ENCODE measurements at places on chromosomes 7 and 10.
A peak's percentile ranks its signal among the peaks of the same experiment; 100 is the strongest.

GRCh38 chr10:5461914-5462840 lies 37.2 kb downstream of the CALML5 start:
- DNase-seq: peak; percentile 59

- DNase-seq: peak; percentile 75
Observed at GRCh38 chr10:72162978-72163377, 52.8 kb upstream of the ANAPC16 start.

DNA sequence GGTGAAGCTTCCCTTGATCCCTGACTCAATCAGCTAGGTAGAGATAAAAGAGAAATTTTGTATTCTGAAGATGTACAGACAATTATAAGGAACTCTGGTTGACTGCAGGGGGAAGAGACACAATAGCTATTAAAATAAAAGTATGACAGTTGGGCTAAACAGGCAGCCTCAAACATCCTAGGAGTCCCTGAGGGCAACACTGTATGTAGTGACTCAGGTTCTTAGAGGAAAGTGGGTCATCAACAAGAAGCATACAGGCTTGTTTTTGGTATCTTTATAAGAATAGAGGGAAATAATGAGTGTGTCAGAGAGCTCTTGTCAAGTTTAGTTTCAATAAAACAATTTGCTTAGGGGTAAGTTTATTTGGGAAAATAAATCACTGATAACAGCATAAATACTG lies 150.3 kb downstream of the AUTS2 start:
- DNase-seq: no peak

GRCh38 chr10:6174201-6174874 lies 28.4 kb upstream of the PFKFB3 start:
- no peak for DNase-seq

DNA sequence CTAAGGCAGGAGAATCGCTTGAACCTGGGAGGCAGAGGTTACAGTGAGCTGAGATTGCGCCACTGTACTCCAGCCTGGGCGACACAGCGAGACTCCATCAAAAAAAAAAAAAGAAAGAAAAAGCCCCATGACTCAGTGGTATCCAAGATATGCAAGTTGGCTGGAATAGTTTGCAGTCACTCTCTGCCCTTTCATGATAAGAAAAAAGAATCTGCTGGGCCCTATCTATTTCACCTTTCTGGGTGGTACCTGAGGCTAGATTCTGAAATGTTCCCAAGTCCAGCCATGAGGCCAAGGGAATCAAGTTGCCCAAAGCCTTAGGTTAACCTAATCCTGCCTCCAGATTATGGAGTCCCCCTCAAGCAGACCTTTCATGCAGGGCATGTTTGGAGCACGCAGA lies 24.3 kb downstream of the NKX2-3 start:
- no peak for DNase-seq

DNA sequence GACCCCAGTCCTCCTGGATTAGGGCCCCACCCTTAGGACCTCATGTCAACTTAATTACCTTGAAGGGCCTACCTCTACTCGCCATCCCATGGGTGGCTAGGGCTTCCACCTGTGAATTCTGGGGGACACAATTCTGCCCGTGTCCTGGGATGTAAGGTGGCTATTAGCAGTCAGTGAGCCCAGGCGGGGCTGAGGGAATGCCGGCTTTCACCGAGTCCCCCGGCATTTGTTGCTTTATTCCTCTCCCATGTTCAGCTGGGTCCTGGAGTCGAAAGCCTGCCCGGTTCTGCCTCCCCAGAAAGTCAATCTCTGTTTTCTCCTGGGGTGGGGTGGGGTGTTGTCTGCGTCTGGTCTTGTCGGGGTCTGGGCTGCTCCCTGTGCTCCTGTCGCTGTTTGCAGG lies 125.6 kb downstream of the GLRX3 start:
- DNase-seq: no peak

DNA sequence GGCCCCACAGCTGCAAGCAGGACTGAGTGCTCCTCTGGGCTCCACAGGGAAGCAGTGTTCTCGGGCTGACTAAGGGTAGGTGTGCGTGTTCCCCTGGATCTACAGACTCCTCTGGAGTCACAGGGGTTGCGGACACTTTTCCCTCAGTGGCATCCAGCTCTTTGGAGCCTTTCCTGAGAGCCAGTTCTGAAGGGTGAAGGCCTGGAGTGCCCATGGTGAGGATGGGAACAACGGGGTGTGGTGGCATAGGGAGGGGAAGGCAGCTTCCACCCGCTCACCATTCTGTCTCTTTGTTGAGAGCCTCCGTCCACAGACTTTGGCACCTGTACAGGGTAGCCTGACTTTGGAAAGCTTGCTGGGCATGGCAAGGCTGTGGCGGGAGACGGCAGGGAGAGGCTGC lies 104.1 kb upstream of the PCBD1 start:
- DNase-seq: no peak

GRCh38 chr10:31927565-31927883 lies 1.1 kb downstream of the ARHGAP12 start:
- no peak for DNase-seq

DNA sequence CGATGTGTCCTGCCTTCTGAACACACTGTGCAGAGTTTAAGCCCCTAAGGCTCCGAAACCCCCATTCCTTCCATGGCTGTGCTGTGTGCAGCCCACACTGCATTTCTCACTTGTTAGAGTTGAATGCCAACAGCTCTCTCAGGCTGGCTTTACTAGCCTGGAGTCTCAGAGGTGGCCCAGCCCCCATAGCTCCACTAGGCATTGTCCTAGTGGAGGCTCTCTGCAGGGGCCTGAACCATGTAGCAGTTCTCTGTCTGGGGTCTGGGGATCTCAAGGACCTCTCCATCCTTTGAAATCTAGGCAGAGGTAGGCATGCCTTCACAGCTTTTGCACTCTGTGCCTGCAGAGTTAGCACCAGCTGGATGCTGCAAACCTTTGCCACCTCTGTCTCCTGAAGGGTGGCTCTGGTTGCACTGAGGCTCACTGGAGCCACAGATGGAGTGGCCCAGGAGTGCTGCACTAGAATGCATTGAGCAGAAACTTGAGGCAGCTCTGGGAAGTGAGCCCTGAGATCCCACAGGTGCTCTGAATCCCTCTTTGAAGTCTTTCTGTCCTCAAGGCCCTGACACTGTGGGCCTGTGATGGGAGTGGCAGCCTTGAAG lies 301.7 kb downstream of the DGKB start:
- no peak for DNase-seq

- DNase-seq: no peak
Observed at GRCh38 chr10:95451568-95452524, 109.3 kb downstream of the SORBS1 start.

DNA sequence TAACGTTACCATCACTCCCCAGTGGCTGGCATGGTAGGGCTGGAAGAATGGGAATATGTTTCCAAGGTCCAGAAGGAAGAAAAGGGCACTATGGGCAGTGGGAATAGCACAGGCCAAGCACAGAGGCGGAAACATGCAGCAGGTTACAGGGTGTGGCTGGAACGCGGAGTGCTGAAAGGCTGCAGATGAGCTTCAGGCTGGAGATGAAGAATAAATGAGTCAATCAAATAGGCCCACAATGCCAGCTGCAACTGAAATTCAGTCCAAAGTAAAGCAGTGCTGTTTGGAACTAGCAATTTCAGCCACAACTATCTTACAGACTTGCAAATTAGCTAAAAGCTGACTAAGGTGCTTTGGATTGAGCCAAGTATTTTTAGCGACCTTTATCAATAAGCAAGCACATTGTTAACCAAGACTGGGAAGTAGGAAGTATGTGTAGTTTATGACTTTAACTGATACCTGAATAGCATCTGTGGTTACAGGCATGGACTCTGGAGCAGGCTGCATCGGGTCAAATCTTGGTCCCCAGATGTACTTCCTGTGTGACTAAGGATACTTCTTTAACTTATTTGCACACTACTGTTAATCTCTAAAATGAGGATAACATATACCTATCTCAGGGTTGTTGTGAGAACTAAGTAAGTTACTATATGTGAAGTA lies 77.5 kb upstream of the CTTNBP2 start:
- no peak for DNase-seq

DNA sequence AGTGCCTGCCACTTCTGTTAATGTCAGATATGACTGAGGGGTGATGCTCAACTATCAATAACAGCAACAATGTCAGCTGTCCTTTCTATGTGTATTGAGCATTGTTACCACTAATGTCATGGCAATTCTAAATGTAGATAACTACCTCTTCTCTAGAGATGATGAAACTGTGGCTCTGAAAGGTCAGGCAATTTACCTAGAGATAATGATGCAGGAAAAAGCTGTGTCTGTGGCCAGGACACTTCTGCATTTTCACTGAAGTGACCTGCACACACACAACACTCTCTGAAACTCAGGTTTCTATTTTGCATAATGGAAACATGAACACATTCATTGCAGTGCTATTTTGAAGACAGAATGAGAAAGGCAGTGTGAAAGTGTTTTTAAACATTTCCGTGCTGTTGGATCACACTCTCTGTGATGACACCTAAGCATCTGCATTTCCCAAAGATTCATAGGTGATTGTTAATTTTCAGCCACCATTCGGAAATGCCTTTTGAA lies 148.2 kb downstream of the KCND2 start:
- DNase-seq: no peak

DNA sequence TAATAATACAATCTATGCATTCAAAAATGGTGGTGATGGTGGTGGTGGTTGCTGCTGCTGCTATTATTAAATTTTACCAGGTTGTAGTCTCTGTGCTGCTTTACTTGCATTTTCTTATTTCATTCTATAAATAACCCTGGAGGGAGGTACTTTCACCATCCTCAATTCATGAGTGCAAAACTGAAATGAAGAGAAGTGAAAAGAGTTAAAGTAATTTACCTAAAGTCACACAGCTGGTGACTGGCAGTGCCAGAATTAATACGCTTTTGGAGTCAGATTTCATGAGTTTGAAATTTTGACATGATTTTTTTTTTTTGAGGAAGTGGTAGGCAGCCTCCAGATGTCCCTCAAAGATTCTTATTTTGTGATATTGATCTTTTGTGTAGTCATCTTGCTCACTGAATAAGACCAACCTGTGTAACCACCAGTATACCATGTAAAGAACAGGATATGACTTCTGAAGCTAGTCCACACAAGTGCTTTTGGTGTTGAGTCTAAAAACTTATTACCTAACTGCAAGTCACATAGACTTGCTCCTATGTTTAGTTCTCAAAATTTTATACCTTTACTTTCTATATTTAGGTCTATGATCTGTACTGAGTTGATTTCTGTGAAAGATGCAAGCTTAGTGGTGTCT lies 218.8 kb downstream of the ZWINT start:
- DNase-seq: no peak

DNA sequence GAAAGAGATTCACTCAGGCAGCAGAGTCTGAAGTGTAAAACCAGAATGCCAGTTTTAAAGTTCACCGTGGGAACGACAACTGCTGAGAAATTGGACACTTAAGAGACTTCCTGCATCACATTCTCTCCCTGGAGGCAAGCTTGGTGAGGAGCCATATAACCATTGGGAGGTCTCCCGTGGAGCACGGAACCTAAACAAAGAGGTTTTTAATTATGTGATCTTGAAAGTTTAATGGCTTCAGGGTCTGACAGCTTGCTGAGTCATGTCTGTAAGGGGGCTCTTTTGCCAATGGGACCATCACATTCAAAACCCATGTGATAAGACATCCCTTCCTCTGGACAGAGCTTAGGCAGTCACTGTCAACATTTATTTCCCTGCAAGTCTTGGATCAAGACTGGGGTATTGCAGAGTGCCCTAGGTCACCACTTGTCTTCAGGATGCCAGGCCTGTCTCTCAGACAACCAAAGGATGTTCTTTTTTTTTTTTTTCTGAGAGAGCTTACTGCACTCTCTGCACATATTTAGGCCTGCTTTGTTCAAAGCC lies 674.4 kb downstream of the TYW1 start:
- no peak for DNase-seq

- DNase-seq: peak; percentile 27
Observed at GRCh38 chr7:33109758-33110238, 594 bp upstream of the RP9 start.

GRCh38 chr7:79610313-79610712 lies 156.8 kb upstream of the MAGI2 start:
- DNase-seq: no peak

- DNase-seq: no peak
Observed at GRCh38 chr7:2602406-2603043, 29.3 kb upstream of the TTYH3 start.

DNA sequence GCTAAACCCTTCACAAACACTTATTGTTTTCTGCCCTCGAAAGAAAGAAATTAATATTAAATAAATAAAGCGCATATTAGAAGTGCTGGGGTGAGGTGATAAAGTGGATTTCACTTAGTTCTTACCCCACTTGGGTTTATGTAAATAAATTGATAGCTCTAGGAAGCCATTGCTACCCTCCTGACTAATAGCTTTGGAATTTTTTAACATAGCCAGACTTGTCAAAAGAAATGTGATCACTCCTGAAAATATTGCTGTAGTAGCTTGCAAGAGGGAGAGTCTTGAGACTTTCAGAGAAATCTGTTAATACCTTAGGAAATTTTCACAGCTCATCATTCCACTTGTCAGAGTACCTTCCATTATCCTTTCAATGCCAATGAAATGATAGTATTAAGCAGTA lies 7.6 kb downstream of the ARL5B start:
- DNase-seq: peak; percentile 65
